Glomerular endothelial cell (primary cell): ENCODE measurements at places on chromosomes 16 and 17. TPM values are rescaled to one million over a fixed set of nuclear protein-coding genes. Genes with fewer than 3 reads are reported as not detected.

ZSCAN10 gene
- total RNA-seq = not detected in 2 replicates

SDR42E1 gene
- 3.5 and 6.6 TPM in 2 replicates for total RNA-seq

CDH15 gene
- 0.06 TPM in 1 of 2 replicates, not detected in the other for total RNA-seq

WWP2 gene
- total RNA-seq = 26.4 and 36.4 TPM in 2 replicates

SLC16A13 gene
- 6.6 and 7.9 TPM in 2 replicates for total RNA-seq

DNA sequence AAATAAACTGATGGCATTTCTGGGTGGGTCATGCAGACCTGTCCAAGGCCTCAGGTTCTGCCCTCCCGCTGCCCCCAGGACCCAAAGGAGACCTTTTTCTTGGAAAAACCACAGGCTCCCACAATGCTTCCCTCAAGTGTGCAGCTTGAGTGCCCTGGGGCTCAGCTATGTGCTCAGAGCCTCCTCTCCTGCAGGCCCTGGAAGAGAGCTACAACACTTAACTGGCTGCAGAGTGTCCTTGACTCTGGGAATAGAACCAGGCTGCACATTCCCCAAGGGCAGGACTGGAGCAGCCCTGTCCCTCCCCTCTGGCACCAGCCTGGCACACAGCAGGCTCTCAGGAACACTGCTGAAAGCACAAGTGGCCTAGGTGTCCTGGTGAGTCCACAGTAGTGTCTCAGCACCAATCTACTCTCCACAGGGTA, 4.8 kb upstream of the SREBF1 start:
- DNase-seq = no peak

- no peak for DNase-seq
Observed at GRCh38 chr17:49454050-49454449, 39.4 kb upstream of the PHB1 start.

GRCh38 chr16:1108299-1109252, 12.5 kb upstream of the C1QTNF8 start:
- no peak for DNase-seq

GRCh38 chr17:7413346-7413985, 5.8 kb downstream of the NLGN2 start:
- no peak for DNase-seq

DNA sequence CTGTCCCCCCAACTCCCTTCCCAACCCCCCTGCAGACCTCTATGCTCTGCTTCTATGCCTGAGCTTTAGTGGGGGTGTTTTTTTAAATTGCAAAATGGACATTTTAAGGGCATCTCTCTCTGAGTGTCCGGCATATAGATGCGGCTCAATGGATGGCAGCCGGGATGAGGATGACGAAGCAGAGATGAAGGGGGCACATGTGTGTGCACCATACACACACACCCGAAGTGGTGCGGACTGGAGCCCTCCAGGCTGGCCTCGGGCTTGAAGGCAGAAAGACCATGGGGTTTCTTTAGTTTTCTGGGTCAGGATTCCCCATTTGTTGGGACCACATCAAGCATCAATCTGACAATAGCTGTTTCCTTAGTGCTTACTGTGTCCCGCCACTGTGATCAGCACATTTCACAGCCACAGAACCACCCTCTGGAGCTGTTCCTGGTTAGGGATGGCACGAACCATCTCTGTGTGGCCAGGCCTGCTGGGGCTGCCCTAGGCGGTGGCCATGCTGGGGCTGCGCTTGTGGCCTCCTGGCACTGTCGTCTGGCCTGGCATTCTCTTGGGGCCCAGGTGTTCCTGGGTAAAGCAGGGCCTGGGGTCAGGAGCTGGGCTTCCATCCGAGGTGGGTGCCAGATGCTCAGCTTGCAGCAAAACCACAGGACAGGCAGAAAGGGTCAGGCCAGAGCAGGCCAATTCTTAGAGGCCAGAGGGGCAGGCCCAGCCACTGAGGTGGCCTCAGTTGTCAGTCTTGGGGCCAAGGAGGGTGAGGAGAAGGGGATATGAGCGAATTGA, 49.9 kb downstream of the NT5M start:
- no peak for DNase-seq

- no peak for DNase-seq
Observed at GRCh38 chr16:80092681-80093080, 448.1 kb upstream of the DYNLRB2 start.

DNA sequence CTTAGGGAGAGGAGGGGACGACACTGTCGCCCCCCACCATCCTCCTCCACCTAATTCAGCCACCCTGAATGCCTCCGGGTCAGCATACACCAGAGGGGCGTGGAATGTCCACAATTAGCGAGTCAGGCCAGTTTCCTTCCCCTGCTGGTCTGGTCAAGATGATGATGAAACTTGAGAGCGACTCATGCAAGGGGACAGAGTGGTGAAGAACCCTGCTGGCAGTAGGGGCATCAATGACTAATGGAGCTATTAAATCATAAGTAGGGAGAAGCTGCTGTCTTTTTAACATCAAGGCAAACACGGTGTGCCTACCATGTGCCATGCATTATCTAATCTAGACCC, 7.2 kb downstream of the SPACA3 start:
- no peak for DNase-seq

DNA sequence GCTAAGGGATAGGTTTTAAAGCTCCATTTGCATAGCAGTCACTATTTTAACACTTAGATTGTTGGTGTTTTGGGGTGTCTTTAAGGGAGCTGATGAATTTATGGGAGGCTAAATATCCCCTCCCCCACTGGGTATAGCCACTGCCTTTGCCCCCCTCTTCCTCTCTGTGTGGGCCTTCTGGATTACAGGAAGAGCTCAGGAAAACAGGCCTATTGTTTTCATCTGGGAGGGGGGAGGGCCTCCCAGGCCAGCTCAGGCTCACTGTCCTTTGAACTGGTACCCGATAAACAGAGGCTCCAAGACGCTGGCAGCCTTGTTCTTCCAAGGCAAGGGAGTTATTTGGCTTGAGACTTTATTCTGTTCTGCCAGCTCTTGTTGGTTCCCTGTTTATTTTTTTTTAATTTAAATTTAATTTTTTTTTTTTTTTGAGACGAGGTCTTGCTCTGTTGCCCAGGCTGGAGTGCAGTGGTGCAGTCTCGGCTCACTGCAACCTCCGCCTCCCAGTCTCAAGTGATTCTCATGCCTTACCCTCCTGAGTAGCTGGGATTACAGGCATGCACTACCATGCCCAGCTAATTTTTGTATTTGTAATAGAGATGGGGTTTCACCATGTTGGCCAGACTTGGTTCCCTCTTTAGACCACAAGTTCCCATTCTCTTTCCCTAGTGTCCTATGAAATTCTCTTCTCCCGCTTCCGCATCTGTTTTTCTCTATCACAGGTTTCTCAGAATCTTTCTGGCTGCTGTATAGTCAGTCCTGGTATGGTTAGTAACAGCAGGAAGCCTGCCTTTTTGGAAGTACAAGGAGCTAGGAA, 25.1 kb downstream of the MINK1 start:
- DNase-seq = peak; percentile 52

DNA sequence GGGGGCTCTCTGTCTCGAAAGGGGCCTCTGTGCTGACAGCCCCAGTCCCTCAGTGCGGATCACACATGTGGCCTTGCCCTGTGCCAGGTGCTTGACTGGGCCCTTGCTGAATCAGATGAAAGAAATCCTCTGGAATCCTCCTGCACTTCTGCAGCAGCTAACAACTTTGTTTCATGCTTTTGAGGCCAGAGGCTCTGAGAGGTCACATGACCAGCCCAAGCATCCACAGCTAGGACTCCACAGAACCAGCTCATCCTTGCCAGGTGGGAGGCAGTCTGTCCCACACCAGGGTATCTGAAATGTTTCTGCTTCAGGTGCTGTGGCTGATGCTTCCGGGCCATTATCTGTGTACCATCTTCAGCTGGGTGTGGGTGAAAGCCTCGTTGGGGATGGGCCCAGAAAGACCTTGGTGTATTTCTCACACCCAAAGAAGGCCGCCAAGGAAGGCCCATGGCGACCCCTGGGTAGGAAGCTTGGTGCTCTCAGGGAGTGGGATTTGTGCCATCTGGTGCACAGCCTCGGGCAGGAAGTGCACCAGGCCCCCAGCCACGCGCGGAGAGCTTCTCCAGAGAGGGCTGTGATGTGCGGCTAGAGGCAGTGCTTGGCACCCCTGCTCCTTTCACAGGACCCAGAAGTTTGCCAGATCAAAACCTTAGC, 143.8 kb downstream of the CLEC16A start:
- no peak for DNase-seq

DNA sequence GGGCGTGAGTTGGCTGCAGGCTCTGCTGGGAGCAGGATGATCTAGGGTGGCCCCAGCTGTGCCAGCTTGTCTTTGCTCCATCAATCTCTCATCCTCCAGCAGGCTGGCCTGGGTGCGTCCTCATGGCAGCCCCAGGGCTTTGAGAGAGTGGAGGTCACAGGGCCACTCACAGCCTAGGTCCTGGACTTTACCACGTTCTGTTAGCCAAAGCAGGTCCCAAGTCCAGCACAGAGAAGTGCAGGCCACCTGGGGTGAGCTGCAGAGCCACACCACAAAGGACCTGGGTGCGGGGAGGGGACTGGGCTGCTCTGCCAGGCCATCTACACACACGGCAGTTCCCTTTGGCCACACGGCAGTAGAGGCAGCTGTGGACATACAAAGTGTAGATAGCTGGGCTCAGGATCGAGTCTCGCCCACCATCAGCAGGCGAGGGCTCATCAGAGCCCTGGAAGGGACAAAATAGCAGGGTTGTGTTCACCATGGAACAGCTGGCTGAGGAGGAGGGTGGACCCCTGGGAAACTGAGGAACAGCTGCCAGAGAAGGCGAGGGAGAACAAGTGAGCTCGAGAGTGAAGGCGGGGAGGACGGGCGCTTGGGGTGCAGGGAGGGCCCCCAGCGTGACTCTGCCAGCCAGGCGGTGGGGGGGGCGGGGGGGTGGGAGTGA, 30.0 kb downstream of the SREBF1 start:
- no peak for DNase-seq

- no peak for DNase-seq
Observed at GRCh38 chr16:28303132-28303531, 10.8 kb downstream of the SBK1 start.

DNA sequence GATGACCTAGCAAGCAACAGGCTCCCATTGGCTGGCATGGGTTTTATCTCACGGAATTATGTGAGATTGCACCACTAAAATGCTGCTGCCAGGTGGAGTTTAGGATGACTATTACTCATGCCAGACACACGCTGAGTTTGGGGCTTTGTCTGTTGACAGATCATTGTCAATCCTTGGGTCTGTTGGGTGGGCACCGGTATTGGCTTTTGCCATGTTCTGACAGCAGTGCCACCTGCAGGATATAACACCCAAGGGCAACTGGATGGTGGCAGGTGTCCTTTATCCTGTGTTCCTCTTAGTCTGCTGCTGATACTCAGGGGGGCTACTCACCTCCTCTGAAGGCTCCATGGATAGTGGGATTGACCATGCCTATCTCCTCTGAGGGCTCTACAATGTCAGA, 221.6 kb upstream of the DYNLRB2 start:
- no peak for DNase-seq

DNA sequence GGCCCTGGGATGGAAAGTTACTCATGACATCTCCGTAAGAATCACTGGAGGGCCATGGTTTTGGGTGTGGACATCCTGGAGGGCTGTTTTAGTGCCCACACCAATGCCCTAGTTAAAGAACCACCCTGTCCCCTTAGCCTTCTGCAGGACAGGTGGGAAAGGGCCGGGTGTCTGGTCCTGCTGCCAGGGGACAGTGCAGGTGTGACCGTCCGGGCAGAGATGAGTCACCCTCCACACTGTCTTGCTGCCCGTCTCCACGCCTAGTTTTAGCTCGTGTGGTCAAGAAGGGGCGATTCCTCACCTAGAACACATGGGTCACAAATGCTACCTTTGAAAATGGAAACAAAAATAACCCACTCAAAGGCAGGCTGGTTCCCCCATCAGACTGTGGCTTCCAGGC, 17.0 kb downstream of the CEP295NL start:
- no peak for DNase-seq

DNA sequence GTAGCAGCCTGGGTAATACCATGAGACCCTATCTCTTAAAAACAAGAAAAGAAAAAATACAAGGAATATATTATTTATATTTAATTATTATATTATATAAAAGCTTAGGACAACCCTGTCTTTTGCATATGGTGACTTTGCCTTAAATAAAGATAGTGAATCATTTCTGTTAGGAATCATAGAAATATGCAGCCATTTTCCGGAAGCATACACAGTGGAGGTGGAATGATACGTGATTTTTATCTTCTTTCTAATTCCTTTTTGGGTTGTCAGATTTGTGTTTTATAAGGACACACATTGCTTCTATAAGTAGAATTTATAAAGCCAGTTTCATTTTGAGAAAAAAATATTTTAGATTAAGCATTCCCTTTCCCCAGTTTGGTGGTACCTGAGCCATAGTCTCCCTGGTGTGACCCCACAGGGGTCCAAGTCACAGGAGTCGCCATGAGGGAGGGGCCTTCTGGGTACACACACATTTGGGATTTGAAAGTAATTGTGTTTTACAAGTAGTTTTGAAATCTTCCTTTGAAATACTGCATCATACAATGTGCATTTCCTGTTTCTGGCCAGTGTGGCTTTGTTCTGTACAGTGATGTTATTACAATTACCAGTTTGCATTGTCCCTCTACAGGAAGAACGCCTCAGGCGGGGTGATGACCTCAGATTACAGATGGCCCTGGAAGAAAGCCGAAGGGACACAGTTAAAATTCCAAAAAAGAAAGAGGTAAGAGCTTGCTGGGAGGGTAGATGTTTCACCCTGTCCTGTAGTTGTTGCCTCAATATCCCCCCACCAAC, 50.9 kb downstream of the B9D1 start:
- peak; percentile 45 for DNase-seq

DNA sequence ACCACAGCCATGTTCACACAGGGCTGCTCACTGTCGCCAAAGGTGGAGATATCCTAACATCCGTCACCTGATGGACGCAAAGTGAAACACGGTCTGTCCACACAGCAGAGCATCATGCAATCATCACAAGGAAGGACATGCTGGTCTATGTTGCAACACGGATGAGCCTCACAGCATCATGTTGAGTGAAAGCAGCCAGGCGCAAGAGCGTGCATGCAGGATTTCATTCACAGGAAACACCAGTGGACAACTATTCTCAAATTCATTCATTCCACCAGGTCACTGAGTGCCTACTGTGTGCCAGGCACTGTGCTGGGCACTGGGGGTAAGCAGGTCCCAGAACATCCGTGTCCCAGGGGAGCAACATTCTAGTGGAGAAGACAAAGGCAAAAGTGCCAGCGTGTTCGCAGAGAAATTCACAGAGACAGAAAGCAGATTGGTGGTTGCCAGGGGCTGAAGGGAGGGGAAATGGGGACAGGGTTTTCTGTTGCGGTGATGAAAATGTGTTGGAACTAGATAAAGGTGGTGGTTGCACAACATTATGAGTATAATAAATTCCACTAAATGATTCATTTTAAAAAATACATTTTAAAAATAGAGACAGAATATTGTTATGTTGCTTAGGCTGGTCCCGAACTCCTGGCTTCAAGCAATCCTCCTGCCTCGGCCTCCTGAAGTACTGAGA, 22.7 kb upstream of the KCNJ12 start:
- DNase-seq = no peak

- DNase-seq = no peak
Observed at GRCh38 chr16:85372627-85373372, 240.3 kb upstream of the GSE1 start.
